Fibroblast of skin of right quadriceps (primary cell): ENCODE measurements at places on chromosomes 2 and 18.

- DNase-seq, result peak; percentile 97
Observed at GRCh38 chr2:224086226-224086914, 47.3 kb upstream of the SERPINE2 start.

DNA sequence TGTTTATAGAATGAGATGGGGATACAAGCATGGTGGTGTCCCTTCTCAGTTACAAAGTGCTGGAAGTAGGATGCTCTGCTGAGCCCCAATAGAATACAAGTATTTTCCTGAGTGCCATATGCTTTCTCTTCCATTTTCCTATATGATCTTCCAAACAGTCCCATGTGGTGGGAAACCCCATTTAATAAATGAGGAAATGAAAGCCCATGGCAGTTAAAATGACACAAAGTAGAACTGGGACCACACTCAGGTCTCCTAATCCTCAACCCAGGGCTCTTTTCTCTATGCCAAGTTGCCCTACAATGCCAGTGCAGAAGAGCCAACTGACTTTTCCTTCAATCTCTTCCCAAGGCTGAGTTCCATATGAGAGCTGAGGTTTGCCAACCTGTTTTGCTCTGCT lies 210.2 kb upstream of the FBXO11 start:
- no peak for DNase-seq

DNA sequence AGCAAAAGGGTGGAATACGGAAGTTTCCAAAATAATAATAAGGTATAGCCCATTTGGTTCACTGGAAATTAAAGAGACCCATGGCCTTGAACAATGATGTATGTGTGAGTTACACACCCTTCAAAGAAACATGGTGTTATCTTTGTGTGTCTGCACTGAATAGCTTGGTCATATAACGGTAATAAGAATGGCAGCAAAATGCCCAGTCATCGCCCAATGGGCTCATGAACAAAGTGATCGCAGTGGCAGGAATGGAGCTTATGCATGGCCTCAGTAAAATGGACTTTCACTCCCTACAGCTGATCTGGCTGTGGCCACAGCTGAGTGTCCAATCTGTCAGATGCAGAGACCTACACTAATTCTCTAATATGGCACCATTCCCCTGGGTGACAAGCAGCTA lies 201.3 kb downstream of the RPIA start:
- DNase-seq, result no peak

DNA sequence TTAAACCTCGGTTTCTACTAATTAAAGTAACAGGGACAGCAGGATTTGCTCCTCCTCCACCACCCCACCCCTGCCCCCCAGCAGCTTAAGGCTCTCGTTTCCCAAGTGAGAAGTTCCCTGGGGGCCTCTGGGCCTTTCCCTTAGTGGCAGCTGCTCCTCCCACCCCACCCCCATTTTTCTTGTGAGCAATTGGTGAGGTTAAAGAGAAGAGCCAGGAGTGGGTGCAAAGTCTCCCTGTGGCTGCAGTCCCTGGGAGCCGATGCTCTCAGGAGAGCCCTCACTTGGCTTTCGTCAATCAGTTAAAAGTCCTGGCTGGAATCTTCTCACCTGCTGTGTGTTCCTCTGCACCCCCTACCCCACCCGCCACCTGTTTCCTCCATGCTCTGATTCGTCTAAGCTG lies 48.7 kb upstream of the AGAP1 start:
- DNase-seq, result no peak

DNA sequence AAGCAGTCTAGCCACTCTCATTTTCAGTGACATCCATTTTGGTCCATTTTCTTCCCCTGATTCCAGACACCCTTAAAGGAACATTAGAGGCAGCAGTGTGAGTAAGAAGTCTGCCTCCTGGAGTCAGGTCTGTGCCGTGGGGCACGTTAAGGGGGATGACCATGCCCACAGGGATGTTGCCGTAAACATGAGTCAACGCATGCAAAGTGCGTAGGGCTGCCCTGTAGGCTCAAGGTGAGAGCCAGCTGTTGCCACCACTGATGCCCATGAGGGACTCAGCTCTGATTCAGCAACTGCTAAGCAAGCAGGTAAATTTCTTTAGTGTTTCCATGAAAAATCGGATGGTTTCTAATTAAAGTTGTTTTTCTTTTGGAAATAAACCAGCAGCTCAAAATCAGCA lies 61.4 kb upstream of the TFCP2L1 start:
- DNase-seq, result no peak

DNA sequence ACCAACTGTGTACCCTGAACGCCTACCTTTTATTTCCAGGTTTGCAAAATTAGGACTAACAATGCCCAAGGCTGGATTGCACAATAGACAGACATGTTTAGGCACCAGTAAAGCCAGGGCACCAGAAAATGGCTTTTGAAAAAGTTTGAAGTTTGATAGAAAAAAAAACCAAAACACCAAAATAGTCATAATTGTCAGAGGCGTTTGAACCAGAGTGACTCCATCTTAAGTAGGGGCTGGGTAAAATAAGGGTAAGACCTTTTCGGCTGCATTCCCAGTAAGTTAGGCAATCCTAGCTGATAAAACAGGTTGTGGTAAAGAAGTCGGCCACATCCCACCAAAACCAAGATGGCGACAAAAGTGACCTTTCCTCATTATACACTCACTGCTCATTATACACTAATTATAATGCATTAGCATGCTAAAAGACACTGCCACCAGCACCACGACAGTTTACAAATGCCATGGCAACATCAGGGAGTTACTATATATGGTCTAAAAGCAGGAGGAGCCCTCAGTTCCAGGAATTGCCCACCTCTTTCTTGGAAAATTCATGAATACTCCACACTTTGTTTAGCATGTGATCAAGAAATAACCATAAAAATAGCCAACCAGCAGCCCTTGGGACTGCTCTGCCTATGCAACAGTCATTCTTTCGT lies 105.1 kb upstream of the MSH2 start:
- DNase-seq, result no peak

DNA sequence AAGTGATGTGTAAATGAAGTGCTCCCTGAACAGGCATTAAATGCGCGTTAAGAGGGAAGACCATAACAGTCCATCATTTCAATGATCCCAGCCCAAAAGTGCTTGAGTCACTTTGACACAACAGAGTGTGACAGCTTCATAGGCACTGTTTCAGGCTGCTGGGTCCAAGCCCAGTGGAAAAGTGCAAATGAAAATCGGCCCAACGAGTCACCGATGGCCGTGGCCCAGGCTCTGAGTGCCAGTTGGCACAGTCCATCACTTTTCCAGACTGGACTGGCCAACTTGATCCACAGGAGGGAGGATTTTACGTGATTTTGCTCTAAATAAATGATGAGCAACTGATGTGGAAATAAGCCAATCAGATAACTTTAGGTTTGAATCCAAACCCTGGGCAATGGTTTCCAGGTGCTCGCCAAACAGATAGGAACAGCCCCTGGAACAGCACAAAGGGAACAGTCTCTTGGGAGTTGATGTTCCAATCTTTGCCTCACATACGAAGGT lies 114.0 kb downstream of the SP3 start:
- peak; percentile 31 for DNase-seq

GRCh38 chr2:109021895-109022300 lies 32.9 kb upstream of the EDAR start:
- no peak for DNase-seq

GRCh38 chr2:15408759-15409158 lies 152.4 kb downstream of the NBAS start:
- DNase-seq, result no peak

- DNase-seq, result no peak
Observed at GRCh38 chr2:110955556-110955955, 165.2 kb upstream of the BCL2L11 start.

- DNase-seq, result peak; percentile 45
Observed at GRCh38 chr2:169808221-169808620, 9.6 kb downstream of the SSB start.

DNA sequence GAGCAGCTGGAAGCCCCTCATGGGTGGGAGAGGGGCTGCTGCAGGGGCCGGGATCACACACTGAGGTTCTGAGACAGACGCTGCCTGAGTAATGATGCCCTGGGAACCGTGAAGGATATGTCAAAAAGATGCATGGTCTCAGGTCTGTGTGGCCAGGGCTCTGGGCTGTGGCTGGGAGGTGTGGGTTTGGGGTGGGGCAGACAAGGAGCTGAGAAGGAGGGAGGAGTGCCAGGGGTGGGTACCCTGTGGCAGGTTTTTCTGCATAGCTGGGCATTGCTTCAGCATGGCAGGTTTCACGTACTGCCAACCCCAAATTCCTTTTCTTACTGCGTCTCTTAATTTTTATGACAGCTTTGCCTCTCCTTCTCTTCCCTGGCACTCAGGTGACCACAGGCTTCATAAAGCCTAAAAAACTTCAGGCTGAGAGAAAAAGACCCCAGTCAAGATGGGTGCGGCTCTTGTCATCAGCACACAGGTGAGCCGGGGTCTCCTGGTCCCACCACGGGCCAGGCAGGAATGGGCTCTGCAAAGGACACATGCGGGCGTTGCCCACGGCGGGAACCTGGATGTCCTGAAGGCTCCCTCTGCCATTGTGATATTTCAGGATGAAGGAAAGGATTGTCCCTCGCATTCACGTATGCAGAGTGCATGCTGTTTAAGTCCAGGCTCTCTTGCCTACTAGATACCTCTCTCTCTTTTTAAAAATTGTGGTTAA lies 18.0 kb downstream of the MALL start:
- DNase-seq, result no peak

DNA sequence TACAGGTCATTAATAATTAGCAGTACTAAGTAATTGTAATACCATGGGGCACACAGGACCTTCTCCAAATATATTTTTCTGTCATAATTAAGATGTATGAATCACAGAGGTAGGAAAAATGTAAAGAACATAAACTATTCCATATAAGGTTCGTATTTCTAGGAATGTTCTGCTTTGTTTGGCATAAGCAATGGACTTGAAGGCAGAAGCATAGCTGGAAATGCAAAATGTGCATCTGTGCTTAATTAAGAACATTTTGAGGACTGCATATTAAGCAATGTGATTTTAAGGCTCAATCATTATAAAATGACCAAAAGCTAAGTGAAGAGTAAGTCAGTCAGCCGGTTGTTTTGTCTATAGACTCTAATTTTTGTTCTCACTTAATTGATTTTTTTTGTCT lies 123.2 kb downstream of the RBM43 start:
- peak; percentile 85 for DNase-seq

GRCh38 chr2:219987830-219988229 lies 360.4 kb downstream of the SLC4A3 start:
- peak; percentile 65 for DNase-seq

- no peak for DNase-seq
Observed at GRCh38 chr2:130767408-130767775, 12.1 kb downstream of the AMER3 start.

- no peak for DNase-seq
Observed at GRCh38 chr18:47747260-47747795, 183.1 kb downstream of the SMAD2 start.

DNA sequence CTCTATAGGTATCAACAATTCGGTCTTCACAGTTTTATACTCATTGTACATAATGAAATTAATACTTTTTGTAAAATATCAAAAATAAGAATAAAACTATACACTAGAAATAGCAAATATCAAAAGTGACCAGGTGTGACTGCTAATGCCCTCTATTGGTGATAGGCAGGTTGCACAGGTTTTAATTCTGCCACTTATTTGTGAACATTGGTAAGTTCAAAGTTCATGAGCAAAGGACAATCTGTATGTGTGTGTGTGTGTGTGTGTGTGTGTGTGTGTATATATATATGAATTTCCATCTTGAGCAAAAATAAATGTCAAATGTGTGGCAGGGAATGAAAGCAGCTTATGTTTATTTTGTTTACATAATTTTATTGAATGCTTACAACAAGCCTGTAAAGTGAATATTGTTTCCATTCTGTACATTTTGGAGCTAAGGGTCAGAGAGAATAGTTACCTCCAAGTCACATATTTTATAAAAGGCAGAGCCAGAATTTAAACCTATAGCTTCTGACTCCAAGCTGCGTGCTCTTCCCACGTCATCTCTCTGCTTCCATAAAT lies 537.4 kb downstream of the CPS1 start:
- DNase-seq, result no peak

GRCh38 chr2:211068108-211068780 lies 511.8 kb downstream of the CPS1 start:
- DNase-seq, result no peak

DNA sequence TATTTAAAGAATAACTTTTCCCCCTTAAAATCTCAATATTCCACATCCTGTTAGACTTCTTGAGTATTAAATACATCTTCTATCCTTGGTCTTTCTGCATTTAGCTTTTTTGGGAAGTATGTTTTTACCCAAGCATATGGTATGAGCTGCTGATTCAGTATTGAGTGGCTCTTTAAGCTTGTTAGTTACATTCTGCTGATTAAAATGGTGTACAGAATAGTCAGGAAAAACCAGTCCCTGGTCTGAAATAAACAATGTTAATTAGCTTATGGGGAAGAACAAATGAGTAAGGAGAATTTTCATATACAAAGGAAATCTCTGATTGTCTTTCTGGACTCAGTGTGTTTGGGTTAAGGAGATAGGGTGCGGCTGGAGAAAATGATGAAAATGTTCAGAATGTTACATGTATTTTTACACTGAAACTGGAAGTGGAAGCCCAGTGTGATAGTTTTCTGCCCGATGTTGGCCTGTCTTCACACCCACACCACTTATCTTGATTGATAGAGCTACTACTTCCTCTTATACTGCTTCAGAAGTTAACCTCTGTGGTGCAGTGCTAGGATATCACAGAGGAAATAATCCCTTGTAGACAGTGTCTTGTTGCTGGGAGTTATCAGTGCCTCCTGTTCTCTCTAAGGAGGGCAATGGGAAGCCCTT lies 84.0 kb downstream of the MSH2 start:
- no peak for DNase-seq

DNA sequence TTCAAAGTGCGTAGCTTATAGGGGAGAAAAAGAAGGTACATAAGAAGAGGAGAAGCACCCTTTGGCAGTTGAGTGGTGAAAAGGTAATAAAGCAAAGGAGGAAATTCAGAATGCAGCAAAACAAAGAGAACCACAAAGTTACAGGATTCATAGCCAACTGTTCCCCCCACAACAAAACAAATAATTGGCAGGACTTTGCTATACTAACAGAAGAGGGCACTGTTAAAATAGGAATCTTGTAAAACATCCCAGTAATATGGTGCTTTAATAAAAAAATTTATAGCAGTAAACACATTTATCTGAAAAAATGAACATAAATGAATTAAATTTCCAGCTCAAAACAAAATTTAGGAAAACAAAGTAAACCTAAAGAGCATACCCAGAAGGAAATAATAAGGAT lies 42.3 kb downstream of the R3HDM1 start:
- DNase-seq, result no peak

DNA sequence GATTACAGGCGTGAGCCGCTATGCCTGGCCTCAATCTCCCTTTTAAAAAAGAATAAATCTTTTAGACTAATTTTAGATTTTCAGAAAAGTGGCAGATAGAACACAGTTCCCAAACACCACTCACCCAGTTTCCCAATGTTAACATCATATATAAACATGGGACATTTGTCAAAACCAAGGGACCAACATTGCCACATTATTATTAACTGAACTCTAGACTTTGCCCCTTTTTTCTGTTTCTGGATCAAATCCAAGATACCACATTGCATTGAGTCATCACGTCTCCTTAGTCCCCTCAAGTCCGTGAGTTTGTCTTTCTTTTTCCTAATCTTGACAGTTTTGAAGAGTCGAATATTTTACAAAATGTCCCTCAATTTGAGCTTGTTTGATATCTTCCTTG lies 2.4 kb downstream of the C2orf42 start:
- DNase-seq, result no peak
